ENCODE measurements at places on chromosomes 2 and 18.

DNA sequence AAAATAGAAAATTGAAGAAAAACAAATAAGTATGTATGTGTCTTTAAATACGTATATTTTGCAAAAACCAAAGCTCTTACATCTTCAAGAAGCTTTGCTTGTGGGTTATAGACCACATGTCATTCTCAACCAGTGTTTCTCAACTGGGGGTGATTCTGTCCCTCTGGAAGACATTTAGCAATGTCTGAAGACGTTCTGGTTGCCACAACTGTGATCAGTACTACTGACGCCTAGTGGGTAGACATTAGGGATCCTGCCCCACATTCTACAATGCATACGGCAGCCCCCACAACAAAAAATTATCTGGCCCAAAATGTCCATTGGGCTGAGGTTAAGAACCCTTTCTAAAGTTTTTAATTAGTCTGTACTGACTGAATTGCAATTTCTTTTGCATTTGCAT is 48.4 kb downstream of the UNC50 start:
- no peaks in the 10 kb centered on the region for H3K27me3 ChIP-seq
- peak overlapping the region; percentile 94 for H3K27ac ChIP-seq
- H3K4me3 ChIP-seq, result peak overlapping the region; percentile 79
- H3K36me3 ChIP-seq, result peaks cover 67% of the 10 kb centered on the region
- no peak for DNase-seq

DNA sequence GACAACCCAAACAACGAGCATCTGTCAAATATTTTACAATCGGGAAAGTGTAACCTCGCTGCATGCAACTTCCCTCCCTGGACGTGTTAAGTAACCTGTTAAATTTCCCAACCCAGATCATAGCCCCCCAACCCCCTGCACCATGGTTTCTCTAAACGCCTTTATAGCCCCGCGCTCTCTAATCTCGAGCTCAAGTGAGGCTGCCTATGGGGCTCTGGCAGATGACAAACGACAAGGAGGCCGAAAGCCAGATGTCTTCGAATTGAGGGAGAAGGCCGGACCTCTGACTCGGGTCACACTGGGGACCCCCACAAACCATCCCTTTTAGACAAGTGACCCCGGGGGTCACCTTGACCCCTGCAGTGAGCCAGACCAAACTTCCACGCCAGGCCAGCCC is 526 bp downstream of the COX7A2L start:
- peak overlapping the region; percentile 99 for H3K27ac ChIP-seq
- peaks cover 56% of the 10 kb centered on the region for H3K4me1 ChIP-seq
- DNase-seq, result peak; percentile 15

DNA sequence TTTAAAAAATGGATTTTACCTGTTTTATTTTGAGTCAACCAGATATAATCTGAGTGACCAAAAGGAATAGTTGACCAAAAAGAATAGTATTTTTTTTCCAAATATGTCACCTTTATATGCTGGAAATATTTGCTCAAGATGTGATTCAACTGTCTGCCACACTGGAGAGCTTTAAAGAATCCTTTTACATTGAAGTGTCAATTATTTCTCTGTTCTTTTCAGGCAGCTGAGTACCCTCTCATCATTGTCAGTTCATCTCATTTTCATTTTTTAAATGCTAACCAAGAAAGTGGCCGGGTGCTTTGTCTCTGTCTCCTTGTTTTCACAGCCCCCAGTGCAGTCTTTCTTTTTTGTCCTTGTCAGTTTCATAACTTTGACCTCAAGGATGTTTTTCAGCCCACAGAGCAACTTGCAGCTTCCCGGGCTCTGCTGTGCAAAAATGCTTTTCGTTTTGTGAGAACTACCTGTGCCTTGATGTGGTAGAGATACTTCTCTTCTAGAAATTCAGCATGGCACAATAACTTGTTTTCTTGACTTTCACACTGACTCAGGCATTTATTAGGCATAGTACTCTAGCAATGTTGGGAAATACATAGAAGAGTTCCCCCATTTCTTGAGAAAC is 23.4 kb upstream of the CERS6 start:
- peaks cover 72% of the 10 kb centered on the region for H3K4me1 ChIP-seq
- H3K36me3 ChIP-seq, result peaks cover 5% of the 10 kb centered on the region
- peak overlapping the region; percentile 65 for H3K4me3 ChIP-seq
- peak; percentile 41 for DNase-seq
- H3K27me3 ChIP-seq, result no peaks in the 10 kb centered on the region
- peak overlapping the region; percentile 60 for H3K27ac ChIP-seq

GRCh38 chr2:105796791-105797190 is 52.1 kb downstream of the NCK2 start:
- H3K36me3 ChIP-seq, result peaks cover 6% of the 10 kb centered on the region
- H3K27ac ChIP-seq, result peak overlapping the region; percentile 99
- peak overlapping the region; percentile 85 for H3K4me3 ChIP-seq
- H3K27me3 ChIP-seq, result no peaks in the 10 kb centered on the region

DNA sequence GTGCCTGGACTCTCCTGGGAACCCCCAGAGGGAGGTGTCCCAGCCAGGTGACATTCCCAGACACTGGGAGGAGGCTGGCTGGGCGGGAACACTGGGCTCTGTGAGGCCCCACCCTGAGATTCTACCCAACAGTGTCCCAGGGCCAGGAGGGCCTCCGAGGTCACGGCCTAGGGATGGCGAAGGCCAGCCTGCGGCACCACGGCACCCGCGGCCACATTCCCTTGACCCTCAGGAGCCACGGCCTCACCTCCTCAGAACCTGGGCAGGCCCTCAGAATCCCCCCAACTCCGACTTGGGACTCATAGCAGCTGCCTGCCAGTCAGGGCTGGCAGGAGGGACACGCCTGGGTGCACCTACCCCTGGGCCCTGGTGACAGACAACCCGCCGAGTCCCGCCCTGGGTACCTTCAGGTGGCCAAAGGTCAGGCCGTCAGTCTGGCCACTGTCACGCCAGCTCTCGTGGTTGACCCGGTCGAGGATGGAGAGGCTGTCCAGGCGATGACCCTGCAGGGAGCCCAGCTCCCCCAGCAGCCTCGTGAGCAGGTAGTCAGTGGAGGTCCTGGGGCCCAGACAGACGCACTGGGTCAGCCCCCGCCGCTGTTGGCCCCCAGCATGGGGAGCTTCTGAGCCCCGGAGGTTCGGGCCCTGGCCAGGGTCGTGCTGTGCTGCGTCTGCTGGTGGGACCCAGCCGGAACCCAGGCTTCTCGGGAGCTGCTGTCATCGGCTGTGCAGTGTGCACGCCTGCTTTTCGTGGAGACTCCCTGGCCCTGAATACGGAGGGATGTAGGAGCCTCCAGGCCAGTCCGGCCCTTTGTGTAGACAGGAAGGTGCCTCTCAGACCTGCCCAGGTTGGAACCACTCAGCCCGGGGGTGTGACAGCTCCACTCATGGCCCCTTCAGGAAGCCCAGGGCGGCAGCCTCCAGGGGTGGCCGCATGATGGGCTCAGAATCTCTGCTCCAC is 6.1 kb downstream of the MAB21L4 start:
- H3K4me1 ChIP-seq, result peaks cover 2% of the 10 kb centered on the region
- no peaks in the 10 kb centered on the region for H3K27me3 ChIP-seq
- H3K27ac ChIP-seq, result no peak overlapping the region
- H3K36me3 ChIP-seq, result no peaks in the 10 kb centered on the region
- no peak for DNase-seq

- H3K4me3 ChIP-seq, result no peak overlapping the region
- H3K4me1 ChIP-seq, result no peaks in the 10 kb centered on the region
- no peaks in the 10 kb centered on the region for H3K27me3 ChIP-seq
- H3K27ac ChIP-seq, result no peak overlapping the region
- H3K36me3 ChIP-seq, result no peaks in the 10 kb centered on the region
- no peak for DNase-seq
Observed at GRCh38 chr2:195026261-195026660, 630.8 kb upstream of the SLC39A10 start.

DNA sequence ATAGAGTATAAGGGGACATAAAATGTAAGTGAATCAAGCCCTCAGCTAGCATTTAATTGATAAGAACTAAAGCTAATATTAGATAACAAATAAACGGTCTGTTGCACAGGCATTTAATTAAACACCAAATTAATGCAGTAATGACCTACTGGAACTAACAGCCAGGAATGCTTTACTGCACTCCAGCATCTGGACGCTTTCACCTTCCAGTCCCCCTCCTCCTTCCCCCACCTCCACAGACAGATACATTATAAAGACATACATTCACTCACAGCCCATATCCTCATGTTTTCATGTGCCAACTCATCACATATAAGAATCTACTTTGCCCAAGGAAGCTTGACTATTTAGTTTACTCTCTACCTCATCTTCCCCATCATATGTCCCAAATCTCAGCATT is 337.4 kb upstream of the PIK3C3 start:
- no peaks in the 10 kb centered on the region for H3K4me1 ChIP-seq
- no peak overlapping the region for H3K27ac ChIP-seq
- DNase-seq, result no peak
- H3K36me3 ChIP-seq, result peaks cover 3% of the 10 kb centered on the region
- H3K4me3 ChIP-seq, result no peak overlapping the region
- H3K27me3 ChIP-seq, result no peaks in the 10 kb centered on the region

- no peak overlapping the region for H3K4me3 ChIP-seq
- DNase-seq, result no peak
- no peak overlapping the region for H3K27ac ChIP-seq
- peaks cover 2% of the 10 kb centered on the region for H3K4me1 ChIP-seq
- no peaks in the 10 kb centered on the region for H3K27me3 ChIP-seq
Observed at GRCh38 chr2:158464426-158465281, 7.9 kb downstream of the PKP4 start.

- H3K36me3 ChIP-seq, result peaks cover 80% of the 10 kb centered on the region
- no peak overlapping the region for H3K27ac ChIP-seq
- DNase-seq, result no peak
- H3K4me1 ChIP-seq, result no peaks in the 10 kb centered on the region
Observed at GRCh38 chr2:208311954-208312353, 45.9 kb downstream of the PIKFYVE start.

GRCh38 chr18:67133669-67134068 is 382.9 kb downstream of the DSEL start:
- H3K27ac ChIP-seq, result no peak overlapping the region
- DNase-seq, result no peak
- no peaks in the 10 kb centered on the region for H3K4me1 ChIP-seq
- H3K36me3 ChIP-seq, result no peaks in the 10 kb centered on the region
- H3K27me3 ChIP-seq, result no peaks in the 10 kb centered on the region
